ENCODE measurements at places on chromosomes 4 and X. TPM values are rescaled to one million over a fixed set of nuclear protein-coding genes. Genes with fewer than 3 reads are reported as not detected.

The PAK3 gene
- 30.1 TPM for total RNA-seq

DNA sequence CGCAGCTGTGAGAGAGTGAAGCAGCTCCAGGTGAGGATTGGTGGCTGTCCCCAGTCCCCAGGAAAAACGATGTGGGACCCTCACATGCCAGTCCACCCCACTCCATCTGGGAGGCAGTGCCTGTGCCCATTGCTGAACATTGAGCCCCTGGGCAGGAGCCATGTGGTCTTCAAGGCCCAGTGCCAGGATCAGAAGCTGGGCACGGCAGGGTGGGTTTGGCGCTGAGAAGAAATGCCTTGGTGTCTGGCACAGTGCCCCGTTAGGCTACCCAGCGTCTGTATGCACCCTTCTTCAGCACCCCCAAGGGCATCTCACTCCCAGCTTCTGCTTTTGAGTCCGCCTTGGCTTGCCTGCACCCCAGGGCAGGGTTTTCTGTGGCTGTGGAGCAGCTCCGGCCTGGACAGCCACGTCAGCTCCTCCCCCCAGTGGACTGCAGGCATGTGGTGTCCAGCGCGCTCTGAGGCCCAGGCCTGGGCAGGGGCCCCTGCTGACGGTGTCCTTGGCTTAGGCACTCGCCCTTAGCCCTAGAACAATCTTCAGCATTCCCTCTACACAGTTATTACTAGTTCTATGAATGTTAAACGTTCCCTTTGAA, 28.6 kb downstream of the RGS12 start:
- no peak for DNase-seq

GRCh38 chrX:108221301-108221864, 129.8 kb downstream of the ATG4A start:
- no peak for DNase-seq

The FAM241A gene
- 0.61 TPM for total RNA-seq

- DNase-seq: no peak
These were observed 84.0 kb downstream of the PABPC4L start for GRCh38 chr4:134117392-134118183.

DNA sequence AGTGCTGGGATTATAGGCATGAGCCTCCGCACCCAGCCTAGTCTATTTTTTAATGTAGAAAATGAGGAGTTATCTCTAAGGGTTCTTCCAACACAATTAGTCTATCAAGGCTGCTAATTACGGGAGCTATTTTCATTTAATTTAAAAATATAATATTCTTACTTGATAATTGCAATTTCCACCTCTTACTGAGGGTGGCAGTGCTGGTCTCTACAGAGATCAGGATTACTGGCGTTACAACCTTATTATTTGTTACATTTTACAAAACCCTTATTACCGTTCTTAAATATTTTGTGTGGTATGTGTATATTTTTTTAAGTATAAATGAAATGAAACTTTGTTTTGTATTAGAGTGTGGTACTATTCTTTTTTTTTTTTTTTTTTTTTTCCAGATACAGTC, 17.6 kb upstream of the GK start:
- DNase-seq: no peak

- DNase-seq: no peak
These were observed 18.6 kb downstream of the ITGB1BP2 start for GRCh38 chrX:71320126-71320525.

GRCh38 chrX:106802388-106803275, at the start of gene TBC1D8B:
TBC1D8B (plus strand) TSS chrX:106802673; CDS start chrX:106802854, 181 bp downstream.
- DNase-seq: peak; percentile 77

GRCh38 chrX:34404386-34405070, 252.6 kb downstream of the TMEM47 start:
- DNase-seq: no peak

DNA sequence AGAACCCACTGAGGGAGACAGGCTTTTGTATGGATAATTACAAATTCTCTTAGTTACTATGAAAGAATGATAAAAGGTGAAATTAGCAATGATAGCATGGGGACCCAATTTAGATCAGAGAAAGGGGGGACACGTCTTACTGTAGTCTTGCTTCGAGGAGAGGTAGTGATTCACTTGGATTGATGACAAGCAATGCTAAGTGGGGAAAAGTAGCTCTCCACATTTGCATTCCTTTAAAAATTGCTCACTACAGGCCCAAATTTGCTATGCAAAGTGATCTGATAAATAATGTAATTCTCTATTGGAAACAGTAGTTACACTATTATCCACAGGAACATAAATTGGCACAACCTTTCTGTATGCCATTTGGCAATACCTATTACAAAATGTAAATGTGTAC, 42.5 kb upstream of the MAP3K15 start:
- DNase-seq: no peak

GRCh38 chrX:102560423-102561068, 38.8 kb upstream of the ARMCX5 start:
- no peak for DNase-seq

DNA sequence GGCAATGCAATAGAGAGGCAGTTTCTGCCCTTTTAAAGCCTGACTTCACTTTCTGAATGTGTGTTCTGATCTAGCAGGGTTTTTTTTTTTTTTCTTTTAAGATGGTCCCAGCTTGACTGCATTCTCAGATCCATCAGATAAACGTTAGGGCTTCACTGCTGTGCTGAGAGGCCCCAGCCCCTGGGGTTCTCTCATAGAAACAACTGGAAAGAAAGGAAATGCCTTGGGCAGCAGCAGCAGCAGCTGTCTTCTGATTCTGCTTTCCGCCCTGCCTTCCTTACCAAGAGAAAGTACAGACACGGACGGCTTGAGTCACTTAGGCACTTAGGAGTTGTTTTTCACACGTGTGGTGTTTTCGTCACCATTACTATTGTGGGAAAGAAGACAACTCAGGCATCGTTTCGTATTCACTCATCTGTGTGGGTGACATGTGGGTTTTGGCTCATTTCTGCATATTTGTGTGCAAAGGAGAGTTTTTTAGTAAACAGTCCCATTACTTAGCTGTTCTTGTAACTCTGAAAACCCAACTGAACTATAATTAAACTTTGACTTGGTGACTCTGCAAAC, 172.0 kb downstream of the PTTG2 start:
- peak; percentile 31 for DNase-seq

All from pancreas (tissue), 10 donors.